ENCODE measurements at places on chromosomes 3 and 15.

GRCh38 chr15:34258151-34258550 is 33.3 kb downstream of the EMC4 start:
- no peak for DNase-seq

DNA sequence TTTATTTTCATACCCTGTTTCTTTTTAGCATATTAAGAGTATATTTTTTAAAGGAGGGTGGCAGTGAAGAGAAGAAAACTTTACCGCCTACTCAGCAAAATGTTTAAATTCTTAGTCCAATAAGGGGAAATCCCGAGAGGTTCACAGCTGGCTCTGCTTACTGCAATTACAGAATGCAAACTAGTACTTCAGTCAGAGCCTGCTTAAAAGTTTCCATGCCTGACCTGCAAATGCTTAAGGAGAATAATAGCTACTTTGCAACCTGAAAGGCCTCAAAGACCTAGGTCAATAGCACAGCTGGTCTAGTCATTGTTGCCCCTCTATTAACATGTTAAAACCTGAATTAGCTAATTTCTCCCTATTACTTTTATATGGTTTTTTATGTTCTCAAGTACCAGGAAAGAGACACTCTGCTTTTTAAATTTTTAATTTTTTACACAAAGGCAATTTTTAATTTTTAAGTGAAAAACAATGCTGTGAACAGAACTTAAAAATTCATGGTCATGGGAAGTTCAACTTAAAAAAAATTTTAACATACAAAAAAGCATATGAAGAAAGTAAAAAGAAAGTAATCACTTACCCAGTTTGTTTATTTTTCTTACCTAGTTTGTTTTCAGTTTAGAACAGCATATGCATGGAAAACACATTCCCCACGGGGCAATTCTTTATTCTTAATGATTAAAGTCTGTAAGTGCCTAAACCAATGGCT is 79.2 kb downstream of the P3H2 start:
- DNase-seq = no peak

GRCh38 chr3:107989661-107990060 is 101.2 kb downstream of the CD47 start:
- DNase-seq = no peak

GRCh38 chr3:56121716-56122115 is 346.6 kb downstream of the ERC2 start:
- no peak for DNase-seq

GRCh38 chr15:62107571-62108121 is 40.9 kb downstream of the C2CD4A start:
- DNase-seq = no peak

DNA sequence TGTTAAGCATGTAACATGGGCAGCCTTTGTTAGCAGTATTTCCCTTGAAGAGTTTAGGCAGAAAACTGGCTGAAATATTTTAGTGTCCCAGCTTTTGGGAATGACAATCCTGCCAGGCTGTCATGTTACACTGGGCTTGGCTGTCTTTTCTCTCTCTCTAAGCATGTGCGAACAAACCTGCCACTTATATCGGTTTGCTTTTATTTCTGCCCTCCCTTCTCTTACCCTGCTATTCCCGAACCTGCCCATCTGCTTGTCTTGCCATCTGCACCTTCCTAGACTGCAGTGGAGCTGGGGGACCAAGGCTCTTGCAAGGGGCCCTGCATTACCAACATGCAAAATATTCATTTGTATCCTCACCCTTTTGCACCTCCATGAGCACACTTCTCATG is 339.6 kb downstream of the EPHB1 start:
- no peak for DNase-seq

DNA sequence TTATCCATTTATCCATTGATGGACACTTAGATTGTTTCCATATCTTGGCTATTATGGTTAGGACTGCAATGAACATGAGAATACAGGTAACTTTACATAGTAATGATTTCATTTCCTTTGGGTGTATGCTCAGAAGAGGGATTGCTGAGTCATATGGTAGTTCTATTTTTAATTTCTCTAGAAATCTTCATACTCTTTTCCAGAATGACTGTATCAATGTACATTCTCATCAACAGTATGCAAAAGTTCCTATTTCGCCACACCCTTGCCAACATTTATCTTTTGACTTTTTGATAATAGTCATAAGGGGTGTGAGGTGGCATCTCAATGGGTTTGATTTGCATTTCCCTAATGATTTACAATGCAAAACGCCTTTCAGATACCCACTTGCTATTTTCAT is 6.2 kb upstream of the NIPA1 start:
- no peak for DNase-seq

DNA sequence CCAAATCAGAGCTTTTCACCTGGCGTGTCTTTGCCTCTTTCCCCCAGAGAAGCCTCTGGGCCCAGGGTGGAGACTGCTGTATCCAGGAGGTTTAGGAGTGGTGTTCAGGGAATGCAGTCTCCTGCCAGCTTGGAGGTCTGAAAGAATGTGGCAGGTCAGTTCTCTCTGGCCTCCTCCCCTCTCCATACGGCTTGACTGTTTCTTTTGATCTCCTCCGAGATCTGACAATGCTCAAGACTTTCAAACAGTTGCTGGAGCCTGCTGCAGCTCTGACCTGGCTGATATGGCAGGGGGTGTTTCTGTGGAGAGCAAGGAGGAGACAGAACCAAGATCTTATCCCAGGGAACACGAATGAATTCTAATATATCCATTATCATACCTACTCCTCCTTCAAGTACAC is 24.7 kb upstream of the TM4SF4 start:
- DNase-seq = no peak

DNA sequence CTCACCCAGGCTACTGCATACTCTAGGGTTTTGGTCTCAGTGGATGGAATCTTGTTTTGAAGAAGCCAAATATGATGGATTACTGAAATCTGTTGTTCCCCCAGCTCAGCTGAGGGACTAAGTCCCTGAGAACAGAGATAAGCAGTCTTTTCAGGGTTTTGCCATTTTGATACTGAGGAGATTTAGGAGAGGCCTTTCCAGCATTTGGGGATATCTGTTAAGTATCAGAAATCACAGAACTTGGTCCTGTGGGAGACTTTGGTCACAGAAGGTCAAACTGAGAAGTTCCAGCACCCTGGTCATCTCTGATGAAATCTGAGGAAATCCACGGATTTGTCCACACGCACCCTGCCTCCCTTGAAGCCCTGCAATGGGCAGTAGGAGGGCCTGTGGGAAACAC is 181.0 kb upstream of the GADL1 start:
- DNase-seq = no peak

- DNase-seq = no peak
These were observed 58.9 kb upstream of the ULK4 start for GRCh38 chr3:42020684-42021307.

- no peak for DNase-seq
These were observed 60.2 kb upstream of the FAM174B start for GRCh38 chr15:92715758-92716157.

DNA sequence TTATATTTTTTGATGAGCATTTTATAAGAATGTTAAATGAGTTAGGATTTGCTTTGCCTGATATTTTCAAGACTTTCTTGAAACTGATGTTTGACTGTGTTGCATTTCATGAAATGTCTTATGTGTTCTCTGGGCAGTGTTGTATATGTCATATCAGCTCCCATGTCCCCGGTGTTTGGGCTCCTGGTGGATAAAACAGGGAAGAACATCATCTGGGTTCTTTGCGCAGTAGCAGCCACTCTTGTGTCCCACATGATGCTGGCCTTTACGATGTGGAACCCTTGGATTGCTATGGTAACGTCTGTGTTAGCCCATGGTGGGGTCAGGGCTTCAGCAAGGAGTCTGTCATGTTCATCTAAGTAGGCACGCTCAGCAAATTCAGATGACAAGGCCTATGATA is 20.0 kb downstream of the MFSD1 start:
- no peak for DNase-seq

DNA sequence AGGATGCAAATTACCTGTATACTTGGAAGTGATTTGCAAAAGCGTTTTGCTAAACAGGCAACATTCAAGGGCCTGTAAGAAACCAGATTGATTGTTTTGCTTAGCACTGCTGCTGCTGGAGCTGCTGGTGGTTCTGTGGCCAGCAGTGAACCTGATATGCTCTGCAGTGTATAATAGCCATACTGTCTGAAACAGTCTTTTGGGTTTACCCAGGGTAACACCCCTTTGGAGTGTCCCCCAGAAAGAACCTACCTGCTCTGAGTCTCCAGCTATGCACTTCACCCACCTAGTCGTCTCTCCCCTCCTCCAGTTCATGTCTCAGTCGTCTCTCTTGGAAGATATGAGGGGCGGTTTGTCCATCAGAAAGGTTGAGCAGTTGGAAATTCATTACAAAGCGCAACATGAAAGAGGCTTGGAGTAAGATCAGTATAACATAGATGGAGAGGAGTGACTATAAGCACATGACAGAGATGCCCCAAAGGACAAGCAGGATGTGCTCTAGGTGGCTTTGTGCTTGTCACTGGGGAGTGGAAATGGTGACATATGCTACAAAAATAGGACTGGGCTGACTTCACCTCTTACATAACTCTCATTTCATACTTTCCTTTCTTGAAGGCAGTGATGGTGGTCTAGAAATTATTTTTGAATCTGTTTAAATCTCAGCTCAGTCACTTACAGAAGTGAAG is 3.8 kb downstream of the MKRN2 start:
- no peak for DNase-seq

- no peak for DNase-seq
These were observed 92.9 kb downstream of the RAB11A start for GRCh38 chr15:65962187-65962586.
